T-helper 17 cell (primary cell): ENCODE measurements at places on chromosomes 4 and X. TPM values are rescaled to one million over a fixed set of nuclear protein-coding genes. Genes with fewer than 3 reads are reported as not detected.

- peak overlapping the region; percentile 93 for H3K4me3 ChIP-seq
- DNase-seq, result no peak
- peaks cover 43% of the 10 kb centered on the region for H3K27me3 ChIP-seq
- peaks cover 34% of the 10 kb centered on the region for H3K4me1 ChIP-seq
Observed at GRCh38 chr4:104492183-104492771, 2.4 kb downstream of the CXXC4 start.

- H3K4me3 ChIP-seq, result no peak overlapping the region
- no peaks in the 10 kb centered on the region for H3K4me1 ChIP-seq
- DNase-seq, result no peak
Observed at GRCh38 chr4:124945422-124945821, 232.9 kb upstream of the ANKRD50 start.

DNA sequence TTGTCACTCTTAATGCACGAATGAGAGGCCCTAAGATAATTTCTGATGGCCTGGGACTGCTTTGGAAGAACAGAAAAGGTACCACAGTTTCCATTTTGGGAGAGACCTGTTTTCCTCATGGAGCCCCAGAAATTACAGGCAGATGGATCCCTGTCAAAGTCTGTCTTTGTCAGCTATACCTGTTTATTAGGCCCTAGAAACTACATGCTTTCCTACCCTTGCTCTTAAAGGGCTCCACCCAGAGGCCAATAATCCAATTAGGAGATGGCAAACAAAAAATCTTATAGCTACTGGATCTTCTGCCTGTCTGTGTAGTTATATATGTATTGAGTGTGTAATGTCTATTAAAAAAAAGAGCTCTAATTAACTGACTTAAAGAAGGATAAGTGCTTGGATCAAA, 141.3 kb downstream of the NR3C2 start:
- H3K27ac ChIP-seq, result no peak overlapping the region
- H3K4me3 ChIP-seq, result no peak overlapping the region
- H3K36me3 ChIP-seq, result no peaks in the 10 kb centered on the region

GASK1B gene
- 1.8 TPM for total RNA-seq

GRCh38 chr4:2469192-2469984, 482 bp downstream of the RNF4 start:
- H3K27ac ChIP-seq, result peak overlapping the region; percentile 97
- peaks cover 31% of the 10 kb centered on the region for H3K4me1 ChIP-seq
- H3K27me3 ChIP-seq, result no peaks in the 10 kb centered on the region
- peak overlapping the region; percentile 96 for H3K4me3 ChIP-seq

EREG gene
- 6.2 TPM for total RNA-seq

FREM3 gene
- total RNA-seq, result 0.34 TPM

GRCh38 chr4:72448231-72448630, 120.8 kb downstream of the ADAMTS3 start:
- H3K4me3 ChIP-seq, result no peak overlapping the region
- DNase-seq, result no peak
- H3K36me3 ChIP-seq, result no peaks in the 10 kb centered on the region
- H3K4me1 ChIP-seq, result no peaks in the 10 kb centered on the region

GPR119 gene
- total RNA-seq, result not detected

DNA sequence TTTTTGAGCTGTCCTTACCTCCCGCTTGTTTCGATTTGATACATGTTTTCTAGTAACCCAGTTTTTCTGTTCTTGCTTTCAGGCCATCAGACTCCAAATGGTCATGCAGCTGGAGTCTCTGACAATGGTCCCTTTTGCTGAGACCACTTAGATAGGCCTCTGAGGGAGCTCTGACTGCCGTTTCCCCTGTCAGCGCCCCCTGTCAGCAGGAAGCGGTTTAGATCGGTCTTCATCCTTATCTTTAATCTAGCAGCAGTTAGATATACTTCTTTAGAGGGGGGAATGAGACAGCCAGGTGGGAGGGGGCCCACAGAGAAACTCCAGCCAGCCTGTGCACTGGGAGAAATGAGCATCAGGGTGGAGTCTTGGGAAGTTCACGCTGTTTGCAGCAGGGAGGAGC, 457.9 kb downstream of the GPAT3 start:
- no peak overlapping the region for H3K4me3 ChIP-seq
- H3K36me3 ChIP-seq, result no peaks in the 10 kb centered on the region
- no peak for DNase-seq
- peaks cover 6% of the 10 kb centered on the region for H3K27me3 ChIP-seq
- H3K4me1 ChIP-seq, result no peaks in the 10 kb centered on the region

GRCh38 chr4:177125656-177126055, 184.0 kb upstream of the NEIL3 start:
- H3K27ac ChIP-seq, result no peak overlapping the region
- no peak for DNase-seq
- H3K4me3 ChIP-seq, result no peak overlapping the region
- H3K4me1 ChIP-seq, result no peaks in the 10 kb centered on the region
- H3K36me3 ChIP-seq, result no peaks in the 10 kb centered on the region

- no peak overlapping the region for H3K27ac ChIP-seq
- no peaks in the 10 kb centered on the region for H3K4me1 ChIP-seq
- no peaks in the 10 kb centered on the region for H3K36me3 ChIP-seq
- H3K27me3 ChIP-seq, result no peaks in the 10 kb centered on the region
- no peak for DNase-seq
Observed at GRCh38 chrX:7514871-7515599, 327.9 kb upstream of the VCX start.

FRAS1 gene
- total RNA-seq, result not detected

- H3K27ac ChIP-seq, result peak within 1 kb of the TSS; percentile 60
- no peaks in the 10 kb centered on the region for H3K36me3 ChIP-seq
- peak within 1 kb of the TSS; percentile 90 for H3K4me3 ChIP-seq
- peak; percentile 87 for DNase-seq
- H3K27me3 ChIP-seq, result peaks cover 2% of the 10 kb centered on the region
Observed at GRCh38 chr4:185471235-185472102, at the start of gene CCDC110. Gene CCDC110, minus strand, starts transcription at chr4:185471733. Its CDS starts 50 bp downstream, at chr4:185471683.

DNA sequence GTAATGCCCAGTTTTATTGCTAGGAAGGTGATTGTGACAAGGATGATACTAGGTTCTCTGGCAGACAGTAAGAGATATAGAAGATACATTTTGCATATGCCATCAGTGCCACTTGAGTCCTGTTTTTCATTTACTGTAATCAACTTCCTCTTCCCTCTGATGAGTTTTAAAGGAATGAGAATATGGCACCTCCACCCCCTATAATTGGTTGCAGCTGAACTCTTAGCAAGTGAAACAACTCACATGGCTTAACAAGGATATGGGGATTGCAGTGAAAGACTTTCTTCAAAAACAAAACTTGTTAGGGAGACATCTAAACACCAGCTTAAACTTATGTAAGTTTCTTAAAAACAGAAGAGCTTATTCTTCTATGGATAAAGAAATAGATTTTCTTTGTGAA, 90.0 kb downstream of the AREG start:
- H3K36me3 ChIP-seq, result peaks cover 5% of the 10 kb centered on the region
- DNase-seq, result no peak
- H3K4me3 ChIP-seq, result no peak overlapping the region
- peaks cover 21% of the 10 kb centered on the region for H3K27me3 ChIP-seq
- H3K27ac ChIP-seq, result no peak overlapping the region

IL15 gene
- 4.7 TPM for total RNA-seq

CDX4 gene
- not detected for total RNA-seq

DNA sequence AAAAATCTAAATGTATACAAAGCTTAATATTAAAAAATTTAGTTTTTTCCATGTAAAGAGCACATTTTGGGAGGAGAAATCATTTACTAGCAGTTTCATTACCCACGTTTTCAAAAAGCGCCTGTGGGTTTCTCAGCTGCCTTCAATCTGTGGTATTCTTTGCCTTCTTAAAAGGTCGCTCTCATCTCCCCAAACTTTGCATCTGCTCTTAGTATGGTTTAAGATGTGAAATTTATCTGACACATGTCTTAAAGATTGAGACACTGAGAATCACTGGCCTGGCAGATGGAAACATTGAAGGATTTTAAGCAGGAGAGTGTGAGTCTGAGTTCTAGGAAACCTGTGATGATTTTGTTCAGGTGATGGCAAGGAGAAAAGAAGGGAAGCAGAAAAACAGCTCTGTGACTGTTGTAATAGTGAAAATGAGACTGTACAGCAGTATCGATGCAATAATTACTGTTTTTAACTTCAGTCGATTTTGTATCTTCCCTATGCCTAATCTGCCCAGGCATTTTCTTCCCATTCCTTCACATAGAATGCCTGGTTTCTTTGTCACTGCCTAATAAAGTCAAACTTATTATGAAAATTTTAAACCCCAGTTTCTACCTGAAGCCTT, 75.9 kb downstream of the PAQR3 start:
- no peak for DNase-seq
- peaks cover 4% of the 10 kb centered on the region for H3K4me1 ChIP-seq
- H3K36me3 ChIP-seq, result no peaks in the 10 kb centered on the region
- H3K27me3 ChIP-seq, result no peaks in the 10 kb centered on the region
- no peak overlapping the region for H3K4me3 ChIP-seq
- H3K27ac ChIP-seq, result no peak overlapping the region

LRP2BP gene
- 3.3 TPM for total RNA-seq

- H3K27me3 ChIP-seq, result no peaks in the 10 kb centered on the region
- no peaks in the 10 kb centered on the region for H3K36me3 ChIP-seq
- no peaks in the 10 kb centered on the region for H3K4me1 ChIP-seq
- no peak overlapping the region for H3K27ac ChIP-seq
- no peak overlapping the region for H3K4me3 ChIP-seq
- no peak for DNase-seq
Observed at GRCh38 chr4:12439633-12440305, 1011.1 kb upstream of the HS3ST1 start.

GRCh38 chr4:121330180-121330665, 50.6 kb downstream of the QRFPR start:
- H3K27me3 ChIP-seq, result peaks cover 67% of the 10 kb centered on the region
- no peak overlapping the region for H3K4me3 ChIP-seq
- no peak for DNase-seq

PIR gene
- total RNA-seq, result not detected

CFAP47 gene
- total RNA-seq, result not detected

CXCL6 gene
- not detected for total RNA-seq

DSPP gene
- total RNA-seq, result not detected

BMP3 gene
- total RNA-seq, result not detected

GRCh38 chr4:138174981-138175794, 67.0 kb downstream of the SLC7A11 start:
- H3K4me1 ChIP-seq, result no peaks in the 10 kb centered on the region
- no peak for DNase-seq
- no peak overlapping the region for H3K27ac ChIP-seq
- no peak overlapping the region for H3K4me3 ChIP-seq
- no peaks in the 10 kb centered on the region for H3K27me3 ChIP-seq
- no peaks in the 10 kb centered on the region for H3K36me3 ChIP-seq

DNA sequence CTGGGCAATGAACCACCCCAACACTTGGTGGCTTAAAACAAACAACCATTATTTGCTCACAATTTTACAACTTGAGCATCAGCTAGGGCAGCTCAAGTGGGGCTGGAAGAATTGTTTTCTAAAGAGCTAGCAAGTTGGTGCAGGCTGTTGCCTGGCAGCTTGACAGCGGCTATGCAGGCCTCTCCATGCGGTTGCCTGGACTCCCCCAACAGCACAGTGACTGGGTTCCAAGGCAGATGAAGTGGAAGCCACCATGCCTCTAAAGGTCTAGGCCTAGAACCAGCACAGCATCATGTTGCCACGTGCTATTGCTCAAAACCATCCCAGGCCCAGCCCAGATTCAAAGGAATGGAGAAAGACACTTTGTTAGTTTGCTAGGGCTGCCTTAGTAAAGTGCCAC, 114.8 kb downstream of the BCOR start:
- no peaks in the 10 kb centered on the region for H3K4me1 ChIP-seq
- no peaks in the 10 kb centered on the region for H3K27me3 ChIP-seq
- H3K4me3 ChIP-seq, result no peak overlapping the region
- DNase-seq, result no peak
- H3K36me3 ChIP-seq, result peaks cover 2% of the 10 kb centered on the region
- H3K27ac ChIP-seq, result no peak overlapping the region

SMIM31 gene
- not detected for total RNA-seq

ABCB7 gene
- 18.9 TPM for total RNA-seq

DNA sequence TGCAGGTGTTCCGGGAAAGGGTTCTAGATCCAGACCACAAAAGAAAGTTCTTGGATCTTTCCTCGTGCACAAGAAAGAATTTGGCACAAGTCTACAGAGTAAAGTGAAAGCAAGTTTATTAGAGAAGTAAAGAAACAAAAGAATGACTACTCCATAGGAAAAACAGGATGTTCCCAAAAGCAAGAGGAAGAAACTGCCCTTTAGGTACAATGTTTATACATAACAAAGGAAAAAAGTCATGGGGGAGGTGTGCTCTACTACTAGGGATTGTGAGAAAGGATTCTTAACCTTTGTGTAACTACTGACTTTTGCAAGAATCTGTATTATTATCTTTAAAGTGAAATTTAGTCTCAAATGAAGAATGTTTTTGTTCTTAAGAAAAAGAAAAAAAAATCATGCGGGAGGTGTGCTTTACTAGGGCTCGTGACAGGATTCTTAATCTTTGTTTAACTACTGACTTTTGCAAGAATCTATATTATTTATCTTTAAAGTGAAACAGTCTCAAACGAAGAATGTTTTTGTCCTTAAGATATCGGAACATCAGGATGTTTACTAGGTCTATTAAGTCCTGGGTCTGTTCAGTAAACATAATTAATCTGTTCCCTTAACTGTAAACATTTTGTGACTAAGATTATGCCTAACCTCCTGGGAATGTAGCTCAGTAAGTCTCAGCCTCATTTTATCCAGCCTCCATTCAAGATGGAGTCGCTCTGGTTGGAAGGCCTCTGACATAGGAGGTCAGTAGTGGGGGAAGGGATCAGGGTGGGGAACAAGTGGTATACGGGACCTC, 110.4 kb upstream of the BEND4 start:
- peaks cover 5% of the 10 kb centered on the region for H3K27me3 ChIP-seq
- H3K4me3 ChIP-seq, result no peak overlapping the region
- no peaks in the 10 kb centered on the region for H3K4me1 ChIP-seq

GAGE2A gene
- total RNA-seq, result not detected

DNA sequence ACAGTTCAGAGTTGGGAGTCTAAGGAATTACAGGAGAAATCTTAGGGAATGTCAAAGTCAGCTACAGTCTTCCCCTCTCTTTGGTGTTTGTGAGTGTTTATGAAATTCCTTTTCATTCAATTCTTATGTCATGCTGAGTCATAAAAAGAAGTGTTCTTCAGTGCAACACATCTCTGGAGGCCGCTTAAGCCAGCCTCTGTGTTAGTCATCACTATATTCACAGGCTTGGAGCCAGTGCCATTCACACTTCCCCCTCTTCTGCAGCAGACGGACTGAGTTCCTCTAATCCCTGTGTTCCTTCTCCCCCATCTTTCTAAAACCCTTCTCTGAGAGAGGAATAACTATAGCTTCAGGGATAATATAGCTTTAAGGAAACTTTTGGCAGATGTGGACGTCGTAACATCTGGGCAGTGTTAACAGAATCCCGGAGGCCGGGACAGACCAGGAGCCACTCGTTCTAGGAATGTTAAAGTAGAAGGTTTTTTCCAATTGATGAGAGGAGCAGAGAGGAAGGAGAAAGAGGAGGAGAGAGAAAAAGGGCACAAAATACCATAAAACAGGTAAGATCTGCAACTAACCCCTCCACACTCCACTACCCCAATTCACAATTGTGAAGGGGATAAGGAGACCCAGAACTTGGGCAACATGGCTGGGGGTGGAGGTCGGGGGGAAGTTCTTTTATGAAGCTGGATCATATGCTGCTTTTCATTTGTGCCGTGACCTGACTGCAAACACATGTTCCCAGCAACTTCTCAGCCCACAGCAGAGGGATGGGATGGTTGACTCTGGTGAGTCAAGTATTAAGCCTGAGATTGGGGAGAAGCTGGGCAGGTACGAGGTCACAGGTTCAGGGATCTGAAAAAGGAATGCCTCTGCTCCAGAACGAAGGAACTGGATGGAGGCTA, at the start of gene SRPX2:
TSS of gene SRPX2 (plus strand) at position 244 of the 905 bp plus-strand sequence. CDS start 2,124 bp downstream, outside the sequence.
- DNase-seq, result no peak
- peaks cover 7% of the 10 kb centered on the region for H3K36me3 ChIP-seq
- H3K27me3 ChIP-seq, result peaks cover 32% of the 10 kb centered on the region
- no peaks in the 10 kb centered on the region for H3K4me1 ChIP-seq
- H3K27ac ChIP-seq, result no peak within 1 kb of the TSS
